ENCODE measurements at places on chromosomes 6 and 20.

GRCh38 chr6:155604991-155605390 lies 149.4 kb upstream of the NOX3 start:
- no peak for DNase-seq

DNA sequence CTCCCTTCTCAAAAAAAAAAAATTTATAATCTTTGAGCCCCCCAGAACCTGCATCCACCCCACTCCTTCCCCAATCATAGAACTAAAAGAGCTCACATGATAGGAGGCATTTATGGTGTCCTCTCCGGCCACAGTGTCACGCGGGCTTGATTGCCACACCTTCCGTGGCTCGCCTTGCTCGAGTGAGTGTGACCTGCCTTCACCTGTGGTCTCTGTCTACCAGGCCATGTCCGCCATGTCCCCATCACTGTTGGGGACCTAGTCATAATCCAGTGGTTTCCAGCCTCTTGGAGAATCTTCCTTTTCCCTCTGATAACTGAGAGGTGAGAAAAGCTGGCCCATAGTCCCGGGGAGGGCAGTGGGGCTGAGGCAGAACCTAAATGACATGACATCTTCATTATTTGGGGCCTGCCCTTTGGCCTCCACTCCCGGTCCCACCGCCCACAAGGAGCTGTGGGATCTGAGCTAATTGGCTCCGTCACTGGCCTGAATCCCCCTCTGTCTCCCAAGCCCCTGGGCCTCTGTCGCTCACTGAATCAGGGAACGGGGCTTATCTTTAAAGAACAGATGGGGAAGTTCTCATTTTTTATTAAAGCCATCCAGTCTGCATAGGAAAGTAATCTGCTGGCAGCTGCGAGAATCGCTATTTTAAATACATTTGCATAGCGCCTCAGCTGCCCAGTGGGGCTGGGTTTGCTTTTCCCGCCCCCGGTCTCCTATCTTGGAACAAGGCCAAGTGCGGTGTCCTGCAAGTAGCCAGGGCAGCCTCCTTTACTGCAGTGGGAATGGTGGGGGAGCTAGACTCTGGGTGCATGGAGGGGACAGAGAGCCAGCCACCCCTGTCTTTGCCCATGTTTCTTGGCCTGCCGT lies 197.6 kb upstream of the PMEPA1 start:
- DNase-seq, result no peak

DNA sequence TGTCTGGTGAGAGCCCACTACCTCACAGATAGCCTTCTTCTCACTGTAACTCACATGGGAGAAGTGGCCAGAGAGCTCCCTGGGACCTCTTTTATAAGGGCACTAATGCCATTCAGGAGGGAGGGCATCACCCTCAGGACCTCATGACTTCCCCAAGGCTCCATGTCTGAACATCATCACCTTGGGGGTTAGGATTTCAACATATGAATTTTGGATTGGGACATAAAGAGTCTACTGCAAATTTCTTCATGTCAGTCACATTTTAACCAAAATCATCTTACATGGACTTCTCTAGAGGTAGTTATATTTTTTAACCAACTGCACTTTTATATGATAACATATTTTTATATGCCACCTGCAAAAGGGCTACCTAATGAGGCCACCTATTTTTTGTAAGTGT lies 324.7 kb downstream of the PLCB1 start:
- DNase-seq, result no peak

DNA sequence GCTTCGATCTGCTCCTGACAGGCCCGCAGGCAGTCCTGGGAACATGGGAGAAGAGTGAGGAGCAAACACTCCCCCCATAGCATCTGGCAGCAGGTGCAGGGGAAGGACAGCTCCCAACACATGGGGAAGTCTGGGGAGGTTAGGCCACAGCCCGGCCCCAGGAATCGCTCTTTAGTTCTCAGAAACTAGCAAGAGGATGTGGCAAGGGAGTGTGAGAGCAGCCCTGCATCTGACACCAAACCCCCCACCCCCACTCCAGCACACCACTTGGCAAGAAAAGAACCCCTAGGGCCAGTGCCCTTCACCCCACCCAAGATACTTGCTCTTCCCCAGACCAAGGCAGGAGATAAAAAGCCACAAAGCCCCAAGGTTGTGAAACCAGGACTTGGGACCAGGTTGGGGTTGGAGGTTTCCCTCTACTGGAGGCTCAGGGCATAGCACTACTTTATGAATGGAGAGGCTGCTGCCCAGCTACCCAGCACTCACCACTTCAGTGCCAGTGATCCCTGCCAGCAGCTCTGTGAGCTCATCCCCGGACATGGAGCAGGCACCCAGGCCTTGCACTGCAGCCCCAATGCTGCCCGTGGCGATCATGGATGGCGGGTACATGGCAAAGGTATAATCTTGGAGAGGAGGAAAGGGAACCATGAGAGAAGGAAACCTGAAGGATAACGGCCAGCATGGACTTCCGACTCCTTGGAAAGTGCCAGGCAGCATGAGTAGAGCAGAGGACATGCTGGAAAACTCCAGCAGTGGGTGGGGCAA lies 5.4 kb downstream of the CCND3 start:
- DNase-seq, result peak; percentile 68

DNA sequence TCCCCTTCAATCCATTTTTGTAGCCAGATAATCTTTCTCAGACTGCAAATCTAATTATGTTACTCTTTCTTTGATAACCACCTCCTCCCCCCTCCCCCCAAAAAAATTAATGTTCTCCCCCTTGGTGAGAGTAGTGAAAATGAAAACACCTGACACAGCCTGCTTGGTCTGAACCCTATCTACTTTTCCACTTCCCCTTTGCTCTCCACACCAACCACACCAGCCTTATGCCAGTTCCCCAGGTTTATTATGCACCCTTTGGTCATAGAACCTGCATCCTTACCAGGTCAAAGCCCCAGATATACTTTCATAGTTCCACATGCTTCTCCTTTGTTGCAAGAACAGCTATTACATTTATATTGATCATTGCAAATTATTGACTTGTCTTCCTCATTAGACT lies 19.4 kb downstream of the PFDN4 start:
- no peak for DNase-seq

- no peak for DNase-seq
These were observed 25.6 kb downstream of the STK35 start for GRCh38 chr20:2127238-2127637.

GRCh38 chr6:43243664-43244321 lies 512 bp downstream of the TTBK1 start:
- no peak for DNase-seq

- no peak for DNase-seq
These were observed 27.2 kb downstream of the BRPF3 start for GRCh38 chr6:36223706-36224105.

DNA sequence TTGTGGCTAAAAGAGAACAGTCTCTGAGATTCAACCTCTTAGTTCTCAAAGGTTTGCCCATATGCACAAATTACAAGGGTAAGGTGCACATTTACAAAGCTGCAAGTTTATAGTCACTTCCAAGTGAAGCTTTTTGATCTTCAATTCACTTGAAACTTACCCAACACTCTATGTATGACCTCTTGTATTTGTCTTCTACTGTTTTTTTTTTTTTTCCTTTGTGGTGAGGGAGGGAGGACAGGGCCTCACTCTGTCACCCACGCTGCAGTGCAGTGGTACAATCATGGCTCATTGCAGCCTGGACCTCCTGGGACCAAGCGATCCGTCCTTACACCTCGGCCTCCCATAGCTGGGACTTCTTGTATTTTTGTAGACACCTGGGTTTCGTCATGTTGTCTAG lies 4.5 kb upstream of the FOXO3 start:
- no peak for DNase-seq

GRCh38 chr6:17277256-17277655 lies 3.9 kb upstream of the RBM24 start:
- DNase-seq, result no peak
